HEK293T (cell line): ENCODE measurements at places on chromosomes 2 and 18.

DNA sequence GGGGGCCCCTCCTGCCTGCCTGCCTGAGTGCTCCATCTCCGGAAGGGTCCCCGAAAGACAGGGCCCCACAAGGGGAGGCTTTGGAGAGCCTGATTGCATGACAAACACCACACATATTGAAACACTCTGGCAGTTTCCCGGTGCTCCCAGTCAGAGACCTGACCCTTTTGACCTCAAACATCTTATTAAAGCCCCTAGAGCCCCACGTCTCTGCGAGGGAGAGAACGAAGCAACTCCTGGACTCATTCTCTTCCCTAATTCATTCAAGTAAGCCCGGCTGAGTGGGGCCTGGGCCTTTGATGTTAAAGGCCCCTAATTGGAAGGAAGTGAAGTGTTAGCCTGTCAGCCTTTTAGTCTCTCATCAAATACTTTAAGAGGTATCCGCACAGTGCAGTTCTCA lies 335.6 kb downstream of the CYRIA start:
- no peak for DNase-seq

- DNase-seq, result peak; percentile 91
Measured at GRCh38 chr2:168455645-168456520, at the start of gene CERS6. Gene CERS6 (plus strand): TSS chr2:168456272. CDS start chr2:168456449, 177 bp downstream.

DNA sequence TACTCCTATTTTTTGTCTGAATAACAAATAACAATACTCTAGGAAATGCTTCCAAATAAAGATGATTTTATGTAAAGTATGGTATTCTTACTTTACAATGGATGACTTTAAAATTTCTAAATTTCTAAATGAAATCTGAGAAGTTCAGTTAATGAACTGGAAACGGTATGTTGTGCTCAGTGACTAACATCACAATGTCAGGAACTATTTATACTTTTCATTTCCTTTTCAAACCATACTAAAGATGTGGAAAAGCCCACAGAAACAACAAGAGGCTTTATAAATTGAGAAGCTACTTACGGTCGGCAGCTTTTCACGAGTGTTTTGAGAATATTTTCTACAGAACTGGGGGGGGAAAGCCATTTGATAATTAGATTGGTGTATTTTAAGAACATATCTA lies 31.1 kb downstream of the PSME4 start:
- no peak for DNase-seq

DNA sequence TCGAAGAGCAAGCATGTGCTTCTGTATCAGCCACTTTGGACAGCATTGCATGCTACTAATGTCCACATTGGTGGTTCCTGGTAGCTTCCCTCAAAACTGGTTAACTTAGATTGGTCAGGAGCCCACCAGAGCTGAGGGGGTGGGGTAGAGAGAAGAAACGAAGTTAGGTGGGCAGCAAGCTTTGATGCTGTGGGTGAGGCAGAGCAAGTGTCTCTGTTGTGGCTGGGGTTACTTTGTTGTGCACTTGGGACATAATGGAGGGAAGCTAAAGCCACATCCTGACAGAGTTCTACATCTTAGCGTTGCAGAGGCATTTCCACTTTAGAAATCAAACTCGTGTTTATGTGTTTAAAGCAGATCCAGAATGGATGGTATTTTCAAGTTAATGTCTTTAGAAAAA lies 82.7 kb downstream of the FAM168B start:
- no peak for DNase-seq

DNA sequence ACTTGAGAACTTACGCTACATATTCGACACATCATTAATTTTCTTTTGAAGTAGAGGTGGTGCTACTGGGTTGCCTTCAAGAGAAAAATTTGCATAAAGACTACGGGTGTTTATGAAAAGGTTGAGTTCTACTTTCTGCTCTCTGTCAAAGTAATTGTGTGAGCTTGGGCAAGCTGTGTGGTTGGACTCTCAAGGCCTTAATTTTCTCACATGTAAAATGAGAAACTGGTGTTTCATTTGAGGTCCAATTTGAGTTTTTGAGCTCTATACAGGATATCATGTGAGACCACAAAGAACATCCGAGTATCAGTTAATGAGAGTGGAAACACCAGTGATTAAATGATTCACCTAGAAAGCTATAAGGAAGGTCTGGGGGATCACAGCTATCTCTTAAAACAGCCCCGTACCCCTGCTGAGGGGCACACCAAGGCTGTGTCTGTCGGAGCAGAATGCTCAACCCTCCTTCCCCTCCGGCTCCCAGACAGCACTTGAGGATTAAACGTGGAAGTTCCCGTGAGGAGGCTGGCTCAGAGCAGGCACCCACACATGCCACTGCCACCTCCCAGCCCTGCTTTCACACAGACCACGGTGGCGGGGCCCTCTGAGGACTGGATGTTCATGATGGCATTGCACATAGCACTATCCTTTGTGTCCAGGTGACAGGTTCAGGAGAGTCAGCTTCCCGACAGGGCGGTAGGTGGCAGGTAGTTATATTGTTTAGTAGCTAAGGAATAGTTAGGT lies 191.8 kb downstream of the RNF144A start:
- no peak for DNase-seq

DNA sequence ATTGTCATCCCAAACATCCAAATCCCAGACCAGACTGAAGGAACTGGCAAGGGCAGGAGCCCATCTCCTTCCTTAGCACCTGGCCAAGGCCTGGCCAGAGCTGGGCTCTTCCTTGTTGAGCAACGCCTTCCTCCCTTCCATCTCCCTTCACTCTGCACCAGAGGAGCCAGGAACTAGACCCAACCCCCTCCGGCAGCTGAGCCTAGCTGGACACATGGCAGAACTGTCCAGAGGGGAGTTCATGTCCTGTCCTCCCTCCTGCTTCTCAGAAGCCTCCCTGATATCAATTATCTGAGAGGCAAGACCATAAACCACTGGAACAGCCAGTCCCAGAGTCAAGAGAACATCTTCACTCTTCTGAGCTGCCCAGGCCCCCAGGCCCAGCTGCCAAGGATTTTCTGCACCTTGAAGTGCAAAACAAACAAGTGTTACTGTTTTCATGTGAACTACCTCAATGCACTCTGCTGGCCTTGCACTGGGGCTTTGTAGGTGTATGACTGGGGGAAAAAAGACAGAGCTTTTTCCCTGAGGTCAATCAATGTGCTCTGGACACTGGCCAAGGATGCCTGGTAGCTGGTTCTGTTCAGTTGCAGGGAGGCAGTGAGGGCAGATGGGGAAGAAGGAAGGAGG lies 107.6 kb upstream of the MSH6 start:
- no peak for DNase-seq

- no peak for DNase-seq
Measured at GRCh38 chr2:108617617-108618016, 83.3 kb downstream of the LIMS1 start.

DNA sequence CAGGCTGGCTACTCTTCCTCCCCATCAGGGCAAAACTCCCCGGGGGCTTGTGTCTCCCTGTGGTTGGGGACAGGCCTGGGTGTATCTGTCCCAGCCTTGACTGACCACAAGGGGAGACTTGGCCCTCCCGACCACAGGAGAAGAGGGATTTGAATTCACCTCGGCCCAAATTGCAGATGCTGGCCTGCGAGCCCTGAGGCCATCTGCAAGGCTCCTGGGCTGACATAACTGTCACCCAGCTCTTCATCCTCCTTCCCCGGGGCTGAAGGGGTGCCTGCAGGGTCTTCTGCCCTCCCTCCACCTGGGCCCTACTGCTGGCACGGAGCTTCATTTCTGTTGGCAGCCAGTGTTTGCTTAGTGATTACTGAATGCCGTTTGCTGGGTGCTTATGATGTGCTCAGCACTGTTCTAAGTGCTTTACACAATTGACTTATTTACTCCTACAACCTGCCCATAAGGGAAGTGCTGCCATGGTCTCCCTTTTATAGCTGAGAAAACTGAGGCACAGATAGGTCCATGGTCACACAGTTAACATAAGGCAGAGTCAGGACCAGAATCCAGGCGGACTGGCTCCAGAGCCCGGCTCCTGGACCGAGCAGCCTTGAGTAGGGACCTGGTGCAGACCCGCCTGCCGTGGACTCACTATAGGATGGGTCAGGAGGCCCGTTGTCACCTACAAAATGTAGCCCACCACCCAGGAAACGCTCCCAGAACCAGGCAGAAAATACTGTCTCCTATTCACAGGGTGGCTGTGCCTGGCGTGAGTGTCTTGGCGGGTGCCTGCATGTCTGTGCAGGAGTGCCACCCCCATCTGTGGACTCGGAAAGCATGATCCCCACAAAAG lies 18.9 kb downstream of the STEAP3 start:
- DNase-seq, result no peak

DNA sequence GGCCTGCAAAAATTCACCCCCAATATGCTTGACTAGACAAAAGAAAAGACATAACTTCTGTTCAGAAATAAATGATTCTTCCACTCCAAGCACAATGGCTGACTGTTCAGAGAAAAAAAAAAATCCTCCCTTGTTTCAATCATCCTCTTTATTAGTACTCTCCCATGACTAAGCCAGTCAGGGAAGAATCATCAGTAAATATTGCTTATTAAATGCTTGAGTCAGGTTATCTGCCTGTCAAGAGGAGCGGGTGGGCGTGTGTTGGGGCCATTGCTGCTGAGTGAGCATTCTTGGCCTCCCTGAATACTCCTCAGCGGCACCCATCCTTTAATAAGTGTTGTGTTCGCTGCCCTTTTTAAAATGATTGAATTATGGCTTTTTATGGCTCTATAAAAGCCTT lies 1334.8 kb upstream of the CELF4 start:
- DNase-seq, result no peak

GRCh38 chr18:76205906-76206305 lies 289.1 kb downstream of the ZNF516 start:
- DNase-seq, result no peak

DNA sequence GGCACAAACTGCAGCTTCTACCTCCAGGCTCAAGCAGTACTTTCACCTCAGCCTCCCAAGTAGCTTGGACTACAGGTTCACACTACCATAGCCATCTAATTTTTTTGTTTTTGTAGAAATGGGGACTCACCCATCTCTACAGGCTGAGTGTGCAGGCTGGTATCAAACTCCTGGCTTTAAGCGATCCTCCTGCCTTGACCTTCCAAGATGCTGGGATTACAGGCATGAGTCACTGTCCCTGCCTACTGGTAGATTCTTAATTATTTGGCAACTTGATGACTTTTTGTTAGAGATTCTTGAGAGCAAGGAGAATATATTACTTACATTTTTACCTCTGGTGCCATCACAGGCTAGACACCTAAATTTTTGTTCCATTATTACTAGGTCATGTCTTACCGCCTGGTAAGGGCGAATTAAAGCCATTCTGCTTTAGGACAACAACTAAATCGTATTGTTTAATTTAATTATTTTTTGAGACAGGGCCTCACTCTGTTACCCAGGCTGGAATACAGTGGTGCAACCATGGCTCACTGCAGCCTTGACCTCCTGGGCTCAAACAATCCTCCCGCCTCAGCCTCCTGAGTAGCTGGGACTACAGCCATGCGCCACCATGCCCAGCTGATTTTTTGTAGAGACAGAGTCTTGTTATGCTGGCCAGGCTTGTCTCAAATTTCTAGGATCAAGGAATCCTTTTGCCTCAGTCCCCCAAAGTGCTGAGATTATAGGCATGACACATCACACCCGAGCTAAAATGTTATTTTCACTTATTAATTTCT lies 15.7 kb downstream of the DYNC1I2 start:
- DNase-seq, result no peak

DNA sequence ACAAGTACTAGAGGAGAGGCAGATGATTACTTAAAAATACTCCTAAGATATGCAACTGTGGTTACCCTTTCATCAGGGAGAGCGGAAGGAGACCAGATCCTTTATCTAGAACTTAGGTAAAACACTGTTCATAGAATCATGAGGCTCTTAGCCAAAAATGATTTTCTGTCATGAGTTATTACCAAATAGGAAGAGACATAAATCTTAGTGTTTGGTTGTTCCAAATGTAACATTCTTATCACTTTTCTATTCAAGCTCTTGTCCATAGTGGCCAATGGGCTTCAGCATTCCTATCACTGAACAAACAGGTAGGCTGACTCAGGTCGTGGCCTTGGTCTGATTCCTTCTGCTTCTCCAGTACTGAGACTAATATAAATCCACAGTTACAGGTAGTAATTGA lies 38.5 kb downstream of the RPRD1A start:
- no peak for DNase-seq

DNA sequence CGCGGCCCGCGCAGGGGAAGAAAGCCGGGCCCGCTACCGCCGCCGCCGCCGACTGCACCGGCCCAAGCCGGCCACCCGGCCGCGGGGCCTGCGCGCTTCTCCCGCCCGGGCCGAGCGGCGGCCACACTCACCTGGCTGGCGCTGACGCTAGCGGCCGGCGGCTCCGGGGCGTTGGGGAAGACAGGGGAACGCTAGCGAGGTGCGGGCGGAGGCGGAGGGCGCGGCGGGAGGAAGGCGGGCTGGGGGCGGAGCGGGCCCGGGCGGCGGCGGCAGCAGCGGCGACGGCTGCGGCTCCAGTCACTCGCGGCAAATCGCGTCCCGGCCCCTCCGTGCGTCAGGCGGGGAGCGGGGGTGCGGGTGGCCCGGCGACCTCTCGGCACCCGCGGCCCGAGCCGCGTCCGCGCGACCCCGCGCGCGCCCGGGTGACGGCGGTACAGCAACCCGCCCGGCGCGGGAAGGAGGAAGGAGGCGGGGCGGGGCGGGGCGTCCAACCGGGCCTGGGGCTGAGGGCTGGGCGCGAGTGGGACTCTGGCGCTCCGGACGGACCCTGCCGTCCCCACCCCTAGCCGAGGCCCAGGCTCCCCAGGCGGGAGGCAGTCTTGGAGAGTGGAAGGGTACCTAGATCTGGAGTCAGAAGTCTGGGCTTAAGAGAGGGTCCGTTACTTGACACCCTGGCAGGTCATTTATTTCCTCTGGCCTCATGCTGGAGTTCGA lies at the start of gene SESTD1:
TSS of gene SESTD1 (minus strand) at position 465 of the 714 bp plus-strand sequence. CDS start 72,991 bp downstream, outside the sequence.
- peak; percentile 71 for DNase-seq

DNA sequence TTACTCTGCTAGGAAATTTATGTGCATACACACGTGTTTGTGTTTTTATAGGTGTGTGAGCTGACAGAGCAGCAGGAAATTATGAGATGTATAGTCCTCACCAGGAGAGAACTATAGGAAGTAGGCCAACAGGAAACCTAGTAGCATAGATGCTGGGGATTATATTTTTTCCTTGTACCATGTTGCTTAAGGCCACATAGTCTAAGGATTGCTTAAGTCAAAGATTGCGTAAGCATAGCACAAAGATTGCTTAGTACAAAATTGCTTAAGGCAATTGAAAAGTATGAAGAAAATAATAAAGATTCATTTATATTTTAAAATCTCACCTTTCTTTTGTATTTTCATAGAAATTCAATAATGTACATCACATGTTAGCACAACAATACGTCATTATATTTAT lies 18.7 kb upstream of the CCDC102B start:
- DNase-seq, result no peak

- DNase-seq, result no peak
Measured at GRCh38 chr2:54723996-54724559, 616 bp downstream of the EML6 start.

- DNase-seq, result no peak
Measured at GRCh38 chr18:72727776-72728175, 140.0 kb downstream of the NETO1 start.

GRCh38 chr18:51195451-51196117 lies 1.9 kb downstream of the MEX3C start:
- DNase-seq, result peak; percentile 11

GRCh38 chr2:216671791-216672343 lies 23.5 kb downstream of the IGFBP5 start:
- no peak for DNase-seq

GRCh38 chr2:102027036-102027980 lies 35.5 kb downstream of the IL1R2 start:
- DNase-seq, result no peak

GRCh38 chr2:157223624-157224205 lies 33.8 kb upstream of the GALNT5 start:
- no peak for DNase-seq
